Renal pelvis (tissue), 12 donors: ENCODE measurements at places on chromosomes 16 and 17. TPM values are rescaled to one million over a fixed set of nuclear protein-coding genes. Genes with fewer than 3 reads are reported as not detected.

DNA sequence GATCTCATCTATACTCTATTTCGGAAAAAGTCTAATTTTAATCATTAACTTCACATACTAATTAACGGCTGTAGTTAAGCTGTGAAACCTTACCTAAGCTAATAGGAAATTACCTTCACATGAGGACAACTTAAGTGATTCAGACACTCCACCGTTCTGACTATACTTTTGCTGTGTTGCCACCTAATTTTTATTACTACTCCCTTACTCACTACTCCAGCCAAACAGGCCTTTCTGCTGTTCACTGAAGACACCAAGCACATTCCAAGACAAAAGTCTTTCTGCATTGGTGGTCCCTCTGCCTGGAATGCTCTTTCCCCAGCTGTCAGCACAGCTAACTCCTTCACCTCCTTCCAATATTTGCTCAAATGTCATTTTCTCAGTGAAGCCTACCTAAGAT is 1.3 kb downstream of the CMTR2 start:
- DNase-seq = no peak

DNA sequence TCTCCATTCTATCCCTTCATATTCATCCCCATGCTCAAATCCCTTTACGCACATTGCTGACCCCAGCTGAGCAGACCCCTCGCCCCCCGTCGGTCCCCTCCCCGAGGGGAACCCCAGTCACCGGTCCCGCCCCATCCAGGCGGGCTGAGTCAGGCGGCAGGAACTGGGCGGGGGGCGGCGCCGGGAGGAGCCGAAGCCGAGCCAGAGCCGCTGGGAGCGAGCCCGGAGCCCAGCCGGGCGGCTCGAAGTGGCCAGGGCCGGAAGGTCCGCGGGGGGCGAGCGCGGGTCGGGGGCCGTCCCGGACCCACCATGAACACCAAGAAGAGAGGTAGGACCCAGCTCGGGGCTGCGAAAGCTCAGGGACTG is 8.6 kb downstream of the RIPOR1 start:
- peak; percentile 60 for DNase-seq

DNA sequence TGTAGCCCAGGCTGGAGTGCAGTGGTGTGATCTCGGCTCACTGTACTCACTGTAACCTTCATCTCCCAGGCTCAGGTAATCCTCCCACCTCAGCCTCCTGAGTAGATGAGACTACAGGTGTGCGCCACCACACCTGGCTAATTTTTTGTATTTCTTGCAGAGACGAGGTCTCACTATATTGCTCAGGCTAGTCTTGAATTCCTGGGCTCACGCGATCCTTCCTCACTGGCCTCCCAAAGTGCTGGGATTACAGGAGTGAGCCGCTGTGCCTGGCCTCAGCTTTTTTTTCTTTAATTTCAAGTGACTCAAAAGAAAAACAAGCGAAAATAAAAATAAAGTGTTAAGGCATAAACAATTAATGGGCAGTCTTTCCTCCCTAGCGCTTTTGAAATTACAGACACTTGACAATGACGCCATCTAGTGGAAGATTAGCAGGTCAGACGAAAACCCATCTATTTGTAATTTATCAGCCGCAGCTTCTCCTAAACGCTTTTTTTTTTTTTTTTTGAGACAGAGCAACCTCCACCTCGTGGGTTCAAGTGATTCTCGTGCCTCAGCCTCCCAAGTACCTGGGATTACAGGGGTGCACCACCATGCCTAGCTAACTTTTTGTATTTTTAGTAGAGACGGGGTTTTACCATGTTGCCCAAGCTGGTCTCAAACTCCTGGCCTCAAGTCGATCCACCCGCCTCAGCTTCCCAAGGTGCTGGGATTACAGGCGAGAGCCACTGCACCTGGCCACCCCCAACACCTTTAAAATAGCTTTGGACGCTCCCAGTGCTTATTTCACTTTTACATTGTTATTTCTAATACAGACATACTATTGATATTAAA is 28.1 kb upstream of the PECAM1 start:
- DNase-seq = peak; percentile 57

GRCh38 chr17:19579192-19579761 is 45.6 kb downstream of the SLC47A1 start:
- no peak for DNase-seq

- no peak for DNase-seq
Observed at GRCh38 chr16:56974549-56975300, 13.0 kb downstream of the CETP start.

- DNase-seq = peak; percentile 54
Observed at GRCh38 chr16:58511933-58512815, 3.1 kb upstream of the SETD6 start.

FBXL19 gene
- 34.8 TPM for polyA plus RNA-seq

DNA sequence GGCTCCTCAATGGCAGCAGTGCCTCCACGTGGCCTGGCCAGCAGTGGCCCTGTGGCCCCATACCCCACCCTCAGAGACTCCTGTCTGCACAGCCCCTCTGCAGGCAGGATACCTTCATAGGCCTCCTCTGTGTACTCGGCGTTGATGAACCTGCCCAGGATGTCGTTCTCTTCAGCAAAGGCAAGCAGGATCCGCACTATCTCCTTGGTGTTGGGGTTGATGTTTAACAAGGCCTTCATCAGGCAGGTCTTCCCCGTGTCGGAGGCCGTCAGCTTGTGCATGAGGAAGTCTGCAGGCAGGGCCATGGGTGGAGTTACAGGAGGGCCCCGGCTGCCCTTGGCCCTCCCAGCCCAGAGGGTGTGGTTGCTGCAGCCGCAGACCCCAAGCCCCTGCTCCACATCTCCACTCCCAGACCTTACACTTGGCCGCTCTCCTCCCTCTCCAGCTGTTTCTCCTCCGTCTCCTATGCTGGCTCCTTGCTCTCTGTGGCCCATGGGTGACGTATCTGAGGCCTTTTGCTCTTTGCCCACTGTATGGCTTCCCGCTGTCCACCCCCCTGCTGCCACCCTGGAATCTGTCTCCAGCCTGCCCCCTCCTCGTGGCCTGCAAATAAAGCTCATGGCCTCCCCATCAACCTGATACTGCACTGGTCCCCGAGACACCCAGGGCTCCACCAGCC is 15.1 kb downstream of the TRPV3 start:
- DNase-seq = no peak

- no peak for DNase-seq
Observed at GRCh38 chr17:65219124-65219523, 82.0 kb downstream of the RGS9 start.

GLP2R gene
- not detected for polyA plus RNA-seq

- DNase-seq = peak; percentile 21
Observed at GRCh38 chr16:66026211-66026610, 340.3 kb upstream of the CDH5 start.

ZFP3 gene
- 13.7 TPM for polyA plus RNA-seq

DNA sequence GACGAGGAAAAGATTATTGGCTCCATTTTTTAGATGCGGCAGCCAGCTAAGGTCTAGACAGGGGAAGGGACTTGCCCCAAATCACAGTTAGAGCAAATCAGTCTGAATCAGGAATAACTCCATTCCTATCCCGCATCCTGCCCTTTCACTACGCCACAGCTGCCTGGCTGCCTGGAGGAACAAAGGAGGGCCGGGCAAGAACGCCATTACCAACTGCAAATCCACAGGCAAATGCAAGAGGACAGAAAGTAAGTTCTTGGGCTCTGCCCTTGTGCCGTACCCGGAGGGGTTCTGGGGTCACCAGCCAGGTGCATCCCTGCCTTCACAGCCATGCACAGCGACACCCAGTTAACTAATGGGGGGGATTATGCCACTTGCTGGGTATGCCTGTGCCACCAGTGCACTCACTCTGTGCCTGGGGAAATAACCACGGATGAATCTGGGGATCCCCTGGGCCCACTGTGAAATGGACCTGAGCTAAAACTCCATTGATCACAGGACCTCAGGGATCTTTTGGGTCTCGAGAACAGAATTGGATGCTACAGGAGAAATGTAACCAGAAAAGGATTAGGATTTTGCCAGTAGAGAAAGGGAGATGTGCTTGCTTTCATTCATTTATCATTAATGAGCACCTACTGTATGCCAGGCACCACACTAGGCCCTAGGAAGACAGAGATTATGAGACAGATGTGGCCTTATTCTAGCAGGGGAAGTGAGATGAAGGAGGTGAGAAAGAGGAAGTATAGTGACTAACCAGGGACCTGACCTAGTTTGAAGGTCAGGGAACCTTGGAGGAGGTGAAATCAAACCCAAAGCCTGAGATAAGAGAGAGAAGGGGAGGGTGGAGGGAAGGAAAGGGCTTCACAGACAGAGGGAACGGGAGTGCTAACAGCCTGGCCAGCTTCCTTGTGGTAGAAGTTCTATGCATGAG is 17.7 kb downstream of the BCL7C start:
- DNase-seq = no peak

DNA sequence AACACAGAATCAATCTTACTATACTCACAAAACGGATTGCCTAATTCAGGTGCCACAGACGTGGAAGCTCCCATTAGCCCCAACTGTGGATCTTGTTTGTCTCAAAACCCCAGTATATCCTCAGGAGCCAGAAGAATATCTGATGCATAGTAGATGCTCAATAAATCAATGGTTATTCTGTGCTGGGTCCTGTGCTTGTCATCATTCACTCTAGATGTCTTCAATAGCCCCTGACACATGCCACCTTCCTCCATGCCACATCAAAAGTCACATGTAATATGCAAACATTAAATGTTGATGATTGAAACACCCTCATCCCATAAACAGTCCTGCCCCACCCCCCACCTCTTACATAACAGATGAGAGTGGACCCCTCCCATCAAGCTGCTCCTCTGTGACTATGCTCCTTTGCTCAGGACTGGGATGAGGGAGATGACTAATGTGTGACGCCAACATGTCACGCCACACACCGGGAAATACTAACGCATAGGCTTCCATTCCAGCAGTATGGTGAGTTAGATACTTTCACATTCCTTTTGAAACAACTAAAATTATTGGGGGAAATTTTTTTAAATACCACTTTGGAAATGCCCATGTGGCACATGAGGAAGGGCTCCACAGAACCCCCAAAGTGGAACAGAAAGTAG is 267.6 kb upstream of the SDK2 start:
- no peak for DNase-seq

UBALD2 gene
- 34.5 TPM for polyA plus RNA-seq

- DNase-seq = no peak
Observed at GRCh38 chr17:16293931-16294330, 59.3 kb downstream of the CENPV start.

GRCh38 chr17:34547453-34548063 is 31.8 kb upstream of the TMEM132E start:
- no peak for DNase-seq

DNA sequence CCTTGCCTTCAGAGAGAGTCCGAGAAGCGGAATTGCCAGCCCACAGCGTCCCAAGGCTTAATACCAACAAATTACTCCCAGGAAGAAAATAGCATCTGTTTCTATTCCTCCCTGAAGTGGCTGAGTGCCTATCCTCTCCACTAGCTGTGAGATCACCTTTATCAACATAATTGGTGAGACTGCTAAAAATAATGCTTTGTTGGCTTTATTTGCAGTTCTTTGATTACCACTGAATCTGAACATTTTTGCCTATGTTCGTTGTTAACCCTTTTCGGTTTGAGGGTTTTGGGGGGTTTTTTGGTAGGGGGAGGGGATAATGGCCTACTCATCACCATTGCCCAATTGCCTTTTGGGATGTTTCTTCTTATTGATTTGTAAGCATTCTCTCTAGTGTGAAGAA is 31.0 kb downstream of the MMP15 start:
- DNase-seq = no peak

- no peak for DNase-seq
Observed at GRCh38 chr17:21164216-21164615, 37.5 kb downstream of the DHRS7B start.

- no peak for DNase-seq
Observed at GRCh38 chr17:82400206-82400605, 17.9 kb upstream of the HEXD start.

DNA sequence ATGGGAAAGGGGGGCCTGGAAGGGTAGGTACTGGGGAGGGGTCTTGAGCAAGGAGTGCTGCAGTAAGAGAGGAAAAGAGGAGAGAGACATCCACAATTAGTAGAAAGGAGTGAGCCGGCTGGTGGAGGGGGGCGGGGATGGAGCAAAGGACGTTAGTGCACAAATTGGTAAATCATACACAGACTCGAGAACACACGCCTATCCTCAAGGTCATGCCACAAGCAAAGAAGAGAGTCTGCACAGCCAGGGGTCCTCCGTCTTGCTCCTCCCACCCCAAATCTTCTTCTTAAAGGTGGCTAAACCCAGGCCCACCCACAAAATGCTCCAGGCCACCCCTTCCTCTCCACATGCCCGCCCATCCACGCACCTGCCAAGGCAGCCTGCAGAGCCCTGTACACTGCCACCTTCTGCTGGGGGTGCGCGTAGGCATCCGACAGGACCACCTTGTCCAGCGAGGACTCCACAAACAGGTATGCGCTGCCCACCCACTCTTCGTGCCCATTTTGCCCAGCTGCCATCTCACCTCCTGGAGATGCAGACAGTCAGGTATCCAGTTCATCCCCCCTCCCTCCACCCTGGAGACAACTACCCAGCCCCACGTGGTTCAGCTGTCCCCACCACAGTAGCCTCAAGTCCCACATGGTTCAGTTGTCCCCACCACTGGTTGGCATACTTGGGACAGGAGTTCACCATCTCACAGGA is 3.4 kb downstream of the TRADD start:
- DNase-seq = no peak
